CD8-positive, alpha-beta T cell (primary cell): ENCODE measurements at places on chromosomes 2 and 18.
A peak's percentile ranks its signal among the peaks of the same experiment; 100 is the strongest.

GRCh38 chr18:4450065-4450658 lies 4.9 kb downstream of the DLGAP1 start:
- no peak for DNase-seq

DNA sequence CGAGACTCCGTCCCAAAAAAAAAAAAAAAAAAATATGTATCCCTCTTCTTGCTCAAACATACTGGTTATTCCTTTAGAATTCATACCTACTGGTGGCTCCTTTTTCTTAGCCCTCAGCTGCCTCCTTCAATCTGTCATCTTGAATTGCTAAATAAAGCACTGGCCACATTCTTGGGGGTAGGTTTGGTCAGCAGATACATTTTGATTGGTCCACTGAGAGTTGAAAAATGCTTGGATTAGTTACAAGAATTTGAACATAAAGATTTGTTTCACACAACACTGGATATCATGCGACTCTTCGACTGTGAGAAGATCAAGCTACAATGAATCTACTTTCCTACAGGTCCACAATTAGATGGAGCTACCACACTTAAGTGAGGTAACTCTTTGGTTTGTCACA lies 906.1 kb upstream of the SLC39A10 start:
- DNase-seq: no peak

- no peak for DNase-seq
Observed at GRCh38 chr18:28002841-28003240, 174.1 kb downstream of the CDH2 start.

DNA sequence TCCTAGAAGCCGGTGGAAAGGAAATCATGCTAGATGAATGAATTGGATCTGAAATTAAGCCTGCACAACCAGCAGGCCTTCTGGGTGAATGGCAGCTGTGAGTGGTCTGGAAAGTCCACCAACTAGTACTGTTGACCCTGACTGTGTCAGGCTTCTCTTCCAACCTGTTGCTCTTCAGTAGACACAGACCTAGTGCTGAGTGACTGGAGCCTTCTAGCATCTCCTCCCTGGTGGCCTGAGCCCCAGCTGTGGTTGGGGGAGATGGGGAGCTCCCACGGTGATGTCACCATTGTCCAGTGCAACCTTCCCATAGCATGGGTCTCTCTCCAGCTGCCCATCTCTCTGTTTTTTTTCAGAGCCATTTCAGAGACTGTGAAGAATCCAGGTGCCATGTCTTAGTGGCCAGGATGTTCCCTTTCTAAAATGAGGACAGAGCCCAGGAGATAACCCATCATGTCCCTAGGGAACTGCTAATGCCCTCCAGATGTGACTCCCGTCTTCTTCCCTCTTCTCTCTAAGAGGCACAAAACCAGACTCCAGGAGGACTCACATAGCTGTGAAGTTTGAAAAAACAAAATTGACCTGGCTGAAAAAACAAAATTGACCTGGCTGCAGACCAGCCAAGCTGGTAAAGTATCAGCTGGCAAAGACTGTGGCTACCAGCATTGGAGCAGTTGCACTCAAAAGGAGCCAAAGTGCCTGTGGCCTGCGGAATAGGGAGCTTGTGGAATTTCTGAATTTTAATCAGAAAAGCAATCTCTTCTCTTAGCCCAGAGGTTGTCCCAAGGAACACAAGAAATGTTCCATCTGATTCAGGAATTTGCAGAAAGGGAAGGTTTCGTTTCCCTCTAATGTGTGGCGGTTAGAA lies 67.4 kb upstream of the RPL31 start:
- DNase-seq: no peak

DNA sequence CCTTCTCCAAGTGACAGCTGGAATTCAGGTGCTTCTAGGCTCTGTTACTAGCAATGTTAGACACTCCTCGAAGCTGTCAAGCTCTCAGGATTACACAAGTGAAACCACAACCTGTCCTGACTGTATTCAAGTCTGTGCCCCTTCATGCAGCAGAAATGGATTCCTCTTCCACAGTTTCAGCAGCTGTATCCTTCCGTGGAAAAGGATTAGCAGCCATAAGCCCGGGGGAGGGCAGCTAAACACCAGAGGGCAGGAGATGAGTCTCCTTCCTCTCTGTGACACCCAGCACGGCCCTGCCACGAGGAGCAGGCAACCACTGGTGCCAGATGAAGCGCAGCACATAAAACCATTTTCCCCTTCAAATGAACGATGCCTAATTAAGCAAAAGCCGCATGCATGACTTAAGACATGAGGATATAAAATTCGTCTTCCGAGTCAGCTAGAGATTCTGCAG lies 1.2 kb downstream of the ST3GAL5 start:
- peak; percentile 65 for DNase-seq

DNA sequence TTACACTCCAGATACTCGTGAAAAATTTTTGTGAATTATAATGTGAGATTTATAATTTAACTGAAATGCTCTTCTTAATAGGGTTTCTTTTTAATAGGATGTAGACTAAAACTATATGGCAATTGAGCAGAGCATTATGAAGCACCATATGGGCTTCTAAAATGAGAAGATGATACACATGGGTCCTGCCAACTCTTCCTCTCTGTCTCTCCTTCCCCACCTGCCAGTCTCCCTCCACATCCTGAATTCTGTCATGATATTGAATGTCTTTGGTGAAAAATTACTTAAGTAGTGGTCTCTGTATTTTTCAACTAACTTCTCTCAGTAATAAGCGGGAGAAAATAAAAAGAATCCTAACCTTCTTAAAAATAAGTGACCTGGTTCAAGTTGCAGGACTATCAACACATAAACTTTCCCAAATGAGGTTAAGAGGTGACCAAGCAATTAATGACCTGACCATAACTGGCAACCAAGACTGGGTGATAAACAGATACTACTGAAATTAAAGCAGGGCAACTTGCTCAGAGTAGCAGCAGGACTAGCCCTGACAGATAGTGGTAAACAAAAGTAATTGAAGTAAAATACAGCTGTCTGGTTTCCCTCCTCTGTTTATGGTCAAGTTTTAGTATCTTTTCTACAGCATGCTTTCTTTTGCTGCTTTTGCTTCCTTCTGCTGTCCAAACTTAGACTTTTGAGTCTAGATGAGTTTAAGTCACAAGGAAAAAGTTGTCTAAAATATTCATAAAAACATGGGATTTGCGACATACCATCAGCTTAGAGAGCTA lies 117.1 kb upstream of the PDE1A start:
- DNase-seq: no peak

DNA sequence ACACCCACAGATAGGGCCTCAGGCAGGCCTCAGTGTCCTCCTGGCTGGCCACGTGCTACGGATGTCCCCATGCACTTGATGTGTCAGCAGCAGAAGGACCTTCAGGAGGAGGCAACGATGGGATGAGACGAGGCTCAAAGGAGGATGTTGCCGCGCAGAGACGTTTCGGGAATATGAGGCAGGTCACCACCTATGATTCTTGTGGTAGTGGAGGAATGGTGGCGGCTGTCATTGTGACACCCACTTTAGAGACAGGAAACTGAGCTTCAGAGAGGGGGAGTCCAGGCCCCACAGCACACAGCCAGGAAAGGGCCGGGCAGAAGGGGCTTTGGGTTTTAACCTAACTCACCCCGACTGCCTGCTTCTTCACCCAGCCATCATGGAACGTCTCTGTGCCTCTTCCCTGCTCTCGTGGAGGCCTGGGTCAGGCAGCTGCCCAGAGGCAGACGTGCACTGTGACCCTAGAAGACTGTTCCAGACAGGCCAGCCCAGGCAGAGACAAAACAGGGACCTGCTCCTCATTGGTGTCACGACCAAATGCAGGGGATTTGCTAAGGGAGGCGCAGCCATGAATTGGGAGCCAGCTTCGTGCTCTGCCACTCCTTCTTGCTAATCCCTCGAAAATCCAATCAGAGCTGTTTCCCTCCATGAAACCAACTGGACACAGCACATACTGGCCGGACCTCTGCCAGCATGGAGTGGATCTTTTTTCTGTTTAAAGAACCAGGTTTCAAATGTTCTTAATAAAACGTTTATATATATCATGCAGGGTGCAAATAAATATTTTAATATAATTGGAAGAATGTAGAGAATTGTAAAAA lies 169.2 kb downstream of the ASB1 start:
- DNase-seq: no peak

DNA sequence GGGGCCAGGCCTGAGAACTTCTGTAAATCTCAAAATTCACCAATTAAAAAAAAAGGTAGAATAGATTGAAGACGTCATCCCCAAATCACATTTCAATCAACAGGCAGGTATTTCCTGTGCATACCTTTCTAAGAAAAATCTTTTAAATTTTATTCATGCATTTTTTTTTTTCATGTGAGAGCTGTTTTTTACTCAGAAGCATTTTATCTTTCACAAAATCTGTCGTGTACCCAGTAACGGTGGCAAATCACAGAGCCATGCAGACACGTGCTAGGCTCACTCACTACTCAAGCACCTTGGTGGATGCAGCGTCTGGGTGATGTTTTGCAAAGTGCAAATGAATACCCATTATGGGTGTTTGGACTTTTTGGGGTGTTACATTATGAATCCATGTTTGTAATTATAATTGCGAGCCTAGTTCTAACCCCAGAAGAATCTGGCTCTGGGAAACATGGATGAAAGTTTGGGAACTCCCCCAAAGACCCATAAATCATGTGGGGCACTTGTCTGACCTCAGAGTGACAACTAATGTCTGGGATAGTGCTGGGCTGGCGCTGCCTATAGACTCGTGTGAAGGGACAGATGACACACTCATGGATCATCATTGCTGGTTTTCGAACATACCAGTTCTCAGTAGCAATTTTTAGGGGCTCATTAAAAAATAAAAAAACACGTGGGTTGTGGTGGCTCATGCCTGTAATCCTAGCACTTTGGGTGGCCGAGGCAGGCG lies 335.2 kb downstream of the LPIN1 start:
- no peak for DNase-seq

DNA sequence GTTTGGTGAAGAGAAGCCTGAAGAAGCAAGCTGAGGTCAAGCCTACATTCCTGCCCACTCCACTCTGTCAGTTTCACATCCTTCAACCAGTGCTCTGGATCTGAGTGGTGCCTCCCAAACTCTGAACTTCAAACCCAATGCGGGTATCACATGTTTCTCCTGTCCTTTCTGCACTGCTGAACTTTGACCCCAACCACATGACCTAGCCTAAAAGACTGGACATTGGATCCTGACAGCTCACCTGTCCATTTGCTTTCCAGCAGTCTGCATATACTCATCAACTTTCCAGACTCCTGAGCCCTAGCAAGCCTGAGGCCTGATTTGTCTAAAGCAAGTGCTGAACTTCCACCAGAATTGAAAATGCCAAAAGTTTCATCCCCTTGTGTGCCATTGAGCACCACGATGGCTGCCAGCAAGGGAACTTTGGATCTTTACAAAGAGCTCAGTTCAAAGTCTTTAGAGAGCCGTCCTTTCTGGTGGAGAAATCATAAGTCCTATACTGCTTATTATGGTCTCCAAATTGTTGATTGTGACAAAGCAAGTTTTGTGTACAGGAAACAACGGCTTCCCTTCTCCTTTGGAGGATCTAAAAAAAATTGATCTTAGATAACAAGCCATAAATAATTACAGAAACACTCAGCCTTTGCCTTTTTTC lies 37.6 kb upstream of the ITGA6 start:
- DNase-seq: no peak
